ENCODE measurements at places on chromosomes 7 and 10.

GRCh38 chr10:15254808-15255648, 86.5 kb upstream of the NMT2 start:
- peak; percentile 55 for DNase-seq

GRCh38 chr7:99597762-99598501, at the start of gene TMEM225B:
Gene TMEM225B, plus strand, starts transcription at chr7:99598267. Its CDS starts 6,122 bp downstream, at chr7:99604389.
- DNase-seq = no peak

DNA sequence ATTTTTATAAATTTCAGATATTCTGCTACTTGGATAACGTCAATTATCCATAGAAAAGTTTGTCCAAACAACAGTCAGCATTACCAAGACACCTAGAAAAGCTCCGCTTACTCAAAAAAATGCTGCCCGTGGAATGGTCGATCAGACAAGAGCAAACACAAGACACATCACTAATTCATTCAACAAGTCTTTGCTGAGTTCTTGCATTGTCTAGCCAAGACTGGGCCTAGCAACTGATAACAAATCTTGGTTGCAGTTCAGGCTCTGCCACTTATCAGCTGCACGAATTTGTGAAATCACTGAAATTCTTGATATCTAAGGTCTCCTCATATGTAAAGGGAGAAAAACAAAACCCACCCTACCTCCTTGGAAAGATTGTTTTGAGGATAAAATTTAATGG, 168.3 kb downstream of the AKR1D1 start:
- DNase-seq = no peak

- DNase-seq = no peak
These were observed 19.7 kb upstream of the NKX6-2 start for GRCh38 chr10:132805599-132805998.

GRCh38 chr10:6349846-6350535, 147.3 kb downstream of the PFKFB3 start:
- DNase-seq = no peak

- DNase-seq = no peak
These were observed 67.5 kb upstream of the ZMIZ1 start for GRCh38 chr10:79001082-79001885.

DNA sequence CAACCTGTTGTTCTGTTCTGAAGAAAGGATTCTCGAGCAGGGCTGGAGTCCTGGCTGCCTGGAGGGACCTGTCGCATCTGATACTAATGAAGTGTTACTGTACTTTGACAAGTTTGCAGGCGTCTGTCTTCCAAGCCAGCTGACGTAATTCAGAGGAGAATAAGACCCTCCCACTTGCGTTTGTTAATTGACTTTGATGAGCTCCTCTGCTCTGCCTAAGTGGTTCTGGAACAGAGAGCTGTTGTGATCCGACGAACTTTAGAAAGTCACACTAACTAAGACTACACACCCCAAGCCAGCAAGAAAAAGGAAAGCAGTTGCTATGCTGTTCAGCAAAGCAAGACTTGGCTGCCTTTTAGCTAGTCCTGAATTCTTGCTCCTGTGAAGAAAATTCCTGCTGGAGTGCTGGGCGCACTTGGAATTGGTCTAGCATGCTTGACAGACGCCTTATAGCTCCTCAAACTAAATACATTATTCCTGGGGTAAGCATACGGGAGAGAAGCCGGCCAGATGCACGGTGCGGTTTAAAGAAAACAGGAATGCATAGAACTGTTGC, 200.3 kb downstream of the CACNB2 start:
- DNase-seq = no peak

- DNase-seq = peak; percentile 28
These were observed 5.0 kb upstream of the PAXIP1 start for GRCh38 chr7:155007947-155008346.

GRCh38 chr10:97297556-97298222, 5.3 kb upstream of the ARHGAP19 start:
- no peak for DNase-seq

DNA sequence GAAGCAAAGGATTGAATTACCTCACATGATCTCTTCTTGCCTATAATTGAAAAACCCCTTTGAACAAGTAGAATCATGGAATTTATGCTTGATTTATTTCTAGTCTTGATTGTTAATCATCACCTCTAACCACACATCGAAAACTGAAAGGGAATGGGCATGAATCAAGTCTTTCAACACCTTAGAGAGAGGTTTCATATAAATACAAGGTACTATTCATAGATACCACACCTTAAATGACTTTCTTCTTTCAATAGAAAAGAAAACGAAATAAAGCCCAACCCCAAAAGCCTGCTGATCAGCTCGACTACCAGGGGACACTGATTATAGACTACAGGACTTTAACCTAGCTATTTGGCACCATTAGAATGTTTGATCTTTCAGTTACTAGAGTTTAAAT, 128.6 kb upstream of the PTPRZ1 start:
- DNase-seq = no peak

- no peak for DNase-seq
These were observed 15.8 kb downstream of the C10orf71 start for GRCh38 chr10:49314806-49315205.

DNA sequence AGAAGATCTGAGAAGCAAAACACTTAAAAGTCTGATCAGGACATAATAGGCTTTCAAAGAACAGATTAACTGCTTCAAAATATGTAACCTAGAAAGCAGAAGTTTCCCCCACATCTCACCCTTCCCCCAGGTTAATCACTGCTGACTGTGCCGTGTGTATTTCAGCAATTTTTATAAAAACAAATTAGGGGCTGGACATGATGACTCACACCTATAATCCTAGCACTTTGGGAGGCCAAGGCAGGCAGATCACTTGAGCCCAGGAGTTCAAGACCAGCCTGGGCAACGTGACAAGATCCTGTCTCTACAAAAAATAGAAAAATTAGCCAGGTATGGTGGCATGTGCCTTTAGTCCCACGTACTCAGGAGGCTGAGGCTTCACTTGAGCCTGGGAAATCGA, 67.6 kb upstream of the GATA3 start:
- no peak for DNase-seq

- no peak for DNase-seq
These were observed 5.9 kb downstream of the MAP3K8 start for GRCh38 chr10:30439931-30440330.

GRCh38 chr7:149071641-149072437, 18.7 kb downstream of the ZNF786 start:
- DNase-seq = peak; percentile 60

DNA sequence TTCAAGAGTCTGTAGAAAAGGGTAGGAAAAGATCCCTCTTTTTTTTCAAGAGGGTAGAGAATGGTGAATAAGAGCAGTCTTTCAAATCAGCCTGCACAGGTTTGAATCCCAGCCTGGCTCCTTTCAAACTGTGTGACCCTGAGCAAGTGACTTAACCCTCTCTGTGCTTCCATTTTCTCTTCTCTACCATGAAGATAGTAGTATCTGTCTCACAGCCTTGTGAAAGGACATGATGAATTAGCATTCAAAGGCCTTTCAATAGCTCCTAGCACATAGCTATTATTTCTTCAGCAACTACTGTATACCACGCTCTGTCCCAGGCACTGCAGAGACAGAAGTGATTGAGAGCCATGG, 25.4 kb downstream of the LEP start:
- no peak for DNase-seq

GRCh38 chr10:27569946-27570345, 65.8 kb downstream of the RAB18 start:
- no peak for DNase-seq

DNA sequence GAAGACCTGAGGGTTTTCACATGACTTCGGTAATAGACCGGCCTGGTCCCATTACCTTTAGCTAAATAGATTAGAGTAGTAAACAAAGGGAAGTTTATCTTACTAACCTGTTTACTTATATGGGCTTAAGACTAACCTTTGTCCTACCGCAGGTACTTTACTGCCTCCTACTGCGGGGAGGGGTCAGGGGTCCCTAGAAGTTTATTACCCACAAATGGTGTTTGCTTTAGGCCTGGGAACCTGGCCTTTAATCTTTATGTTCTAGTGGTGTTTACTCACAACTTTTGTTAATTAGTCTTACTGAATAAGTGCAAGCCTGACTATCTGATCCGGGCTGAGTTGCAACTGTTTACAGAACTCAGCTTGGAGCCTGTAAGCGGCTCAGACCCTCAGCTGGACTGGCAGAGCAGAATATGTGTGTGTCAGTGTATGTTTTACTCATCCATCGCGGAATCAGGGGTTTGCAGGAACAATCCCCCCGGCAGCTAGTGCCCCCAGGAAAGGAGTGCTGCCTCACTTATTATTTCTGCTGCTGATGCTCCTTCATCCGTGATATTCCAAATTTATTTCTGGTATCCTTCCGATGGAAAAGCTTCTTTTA, 578.9 kb upstream of the SEMA3D start:
- no peak for DNase-seq

DNA sequence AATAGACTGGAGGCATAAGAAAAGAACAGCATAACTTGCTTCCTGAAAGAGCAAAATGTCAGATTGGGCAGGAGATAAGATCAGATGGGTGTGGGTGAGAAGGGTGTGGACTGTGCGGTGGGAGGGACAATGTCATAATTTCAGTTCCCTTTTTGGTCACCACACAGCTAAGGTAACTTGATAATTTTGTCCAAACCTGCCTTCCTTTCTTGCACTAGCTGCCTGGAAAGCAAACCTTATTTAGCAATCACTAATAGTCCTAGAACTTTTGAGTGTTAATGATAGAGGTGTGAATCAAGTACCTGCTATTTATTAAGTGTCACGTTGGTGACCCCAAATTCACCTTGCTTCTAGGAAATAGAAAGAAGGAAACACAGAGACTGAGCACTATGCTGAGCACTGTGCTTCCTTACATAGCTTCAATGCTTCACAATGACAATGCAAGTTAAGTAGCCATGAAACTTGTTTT, 72.4 kb upstream of the SP4 start:
- peak; percentile 72 for DNase-seq

GRCh38 chr10:72239409-72239808, 23.3 kb upstream of the ASCC1 start:
- no peak for DNase-seq

DNA sequence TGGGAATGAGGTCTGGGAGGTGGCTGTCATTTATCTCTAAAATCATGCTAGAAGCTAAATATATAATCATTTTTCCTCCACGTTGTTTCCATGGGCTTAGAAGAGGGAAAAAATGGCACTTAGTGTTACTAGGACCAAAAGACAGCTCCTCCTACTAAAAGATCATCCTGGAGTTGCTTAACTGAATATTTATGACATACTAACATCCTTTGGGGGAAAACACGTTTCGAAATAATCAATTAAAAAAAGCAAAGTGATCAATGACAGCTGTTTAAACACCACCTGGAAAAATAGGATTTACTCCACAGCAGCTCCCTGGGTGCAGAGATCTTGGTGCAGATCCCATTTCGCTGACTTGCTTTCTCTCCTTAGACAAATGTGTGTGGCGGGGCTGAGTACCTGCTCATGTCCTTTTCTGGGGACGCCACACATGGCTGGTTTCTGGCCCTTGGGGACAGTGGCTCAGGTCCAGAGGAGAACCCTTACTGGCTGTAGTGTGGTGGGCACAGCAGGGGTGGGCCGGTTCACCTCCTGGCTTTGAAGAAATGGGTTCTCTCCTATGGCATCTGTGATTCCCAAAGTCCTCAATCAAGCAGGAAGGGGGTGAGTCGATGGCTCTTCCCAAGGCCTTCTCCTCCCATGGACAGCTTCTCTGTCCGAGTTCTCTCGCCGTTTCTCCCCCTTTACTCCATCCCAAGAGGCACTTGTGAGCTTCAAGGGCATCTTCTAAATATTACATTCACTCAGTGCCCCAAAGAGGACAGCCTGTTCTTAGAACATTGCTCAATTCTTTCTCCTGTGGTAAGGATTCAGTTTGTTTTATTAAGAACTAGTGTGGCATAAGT, 156.4 kb upstream of the KLF14 start:
- DNase-seq = no peak

- no peak for DNase-seq
These were observed 190.2 kb downstream of the SORCS3 start for GRCh38 chr10:104831272-104831671.
